Activated T-helper 9 cell treated with anti-CD3 and anti-CD28 coated beads, Interleukin-2, amount 50 U/mL, for 16 hours (primary cell): ENCODE measurements at places on chromosomes 4 and X.

GRCh38 chr4:123987408-123987807 lies 590.8 kb downstream of the SPRY1 start:
- DNase-seq: no peak

GRCh38 chr4:75907966-75908365 lies 5.7 kb upstream of the PPEF2 start:
- DNase-seq: no peak

DNA sequence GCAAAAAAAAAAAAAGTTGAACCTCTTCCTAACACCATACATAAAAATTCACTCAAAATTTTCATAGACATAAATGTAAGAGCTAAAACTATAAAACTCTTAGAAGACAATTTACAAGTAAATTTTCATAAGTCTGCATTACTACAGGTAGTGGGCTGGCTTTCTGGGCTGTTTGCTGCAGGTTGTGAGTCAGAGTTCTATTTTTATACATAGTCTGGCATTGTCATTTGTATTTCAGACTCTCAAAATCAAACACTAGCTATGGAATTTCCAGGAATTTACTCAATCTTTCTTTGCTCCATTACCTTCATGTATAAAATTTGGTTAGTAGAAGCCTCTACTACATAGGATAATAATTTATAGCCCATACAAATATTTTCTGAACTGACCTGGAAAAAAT lies 227.2 kb downstream of the COX18 start:
- no peak for DNase-seq

- DNase-seq: no peak
Observed at GRCh38 chr4:101958547-101958946, 168.0 kb downstream of the BANK1 start.

GRCh38 chr4:2689825-2690700 lies 66.1 kb downstream of the TNIP2 start:
- no peak for DNase-seq

DNA sequence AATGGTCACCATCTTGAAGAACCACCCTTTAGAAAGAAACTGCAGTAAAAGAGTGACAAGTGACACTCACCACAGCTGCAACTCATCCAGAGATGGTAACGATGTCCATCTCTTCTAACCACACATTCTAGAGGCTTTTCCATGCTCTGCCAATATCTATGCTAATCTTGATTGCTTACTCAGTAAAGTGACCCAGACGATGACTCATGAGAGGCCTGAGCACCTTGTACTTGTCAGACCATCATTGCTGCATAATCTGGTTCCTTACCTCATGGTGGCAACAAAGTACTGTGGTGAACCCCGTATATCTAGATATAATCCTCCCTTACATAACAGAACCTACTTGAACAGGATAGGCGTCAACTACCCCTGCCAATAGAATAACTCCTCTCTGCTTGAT lies 75.6 kb downstream of the CCNG2 start:
- no peak for DNase-seq

DNA sequence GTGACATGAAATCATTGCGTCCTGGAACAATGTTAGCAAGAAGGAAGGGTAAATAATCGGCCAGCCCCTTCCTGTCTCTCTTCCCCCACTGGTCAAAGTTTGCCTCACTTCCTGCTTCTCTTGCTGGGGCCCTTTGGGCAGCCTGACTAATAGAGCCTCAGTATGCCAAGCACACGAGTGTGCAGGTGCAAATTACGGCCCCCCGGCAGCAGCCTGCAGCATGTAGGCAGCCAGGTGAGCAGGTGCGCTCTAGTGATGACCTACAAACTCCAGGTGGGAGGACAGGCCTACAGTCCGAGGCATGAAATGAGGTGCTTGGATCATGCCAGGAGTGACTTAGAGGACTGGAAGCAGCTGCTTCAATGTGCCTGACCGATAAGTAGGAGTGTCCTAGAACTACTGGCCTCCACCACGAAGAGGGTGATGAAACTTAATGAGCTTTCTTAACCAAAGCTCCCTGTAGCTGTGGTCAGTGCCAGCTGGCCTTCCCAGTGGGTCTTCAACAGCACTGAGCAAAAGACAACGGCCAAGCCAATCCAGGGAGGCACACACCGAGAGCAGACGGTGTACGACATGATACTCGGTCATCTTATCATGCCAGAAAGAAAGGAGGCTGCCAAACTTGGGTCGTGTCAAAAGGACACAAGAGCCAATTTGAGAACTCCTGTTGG lies 26.1 kb upstream of the FAT1 start:
- DNase-seq: no peak

DNA sequence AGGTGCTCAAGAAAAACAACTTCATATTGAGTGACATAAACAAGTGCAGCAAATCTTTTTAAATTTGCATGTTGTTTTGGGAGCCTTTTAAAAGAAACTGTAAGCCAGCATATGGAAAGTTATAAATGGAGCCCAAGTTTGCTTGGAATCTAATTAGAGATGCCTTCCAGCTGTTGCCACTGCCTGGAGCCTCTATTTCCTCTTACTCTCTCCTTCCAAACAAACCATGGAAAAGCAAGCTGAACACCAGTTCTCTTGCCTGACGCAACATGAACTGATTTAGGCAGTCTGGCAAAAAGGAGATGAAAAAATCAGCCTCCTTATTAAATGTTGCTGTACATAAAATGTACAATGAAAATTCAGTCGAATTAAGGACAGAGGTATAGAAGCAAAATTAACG lies 21.5 kb downstream of the ARSJ start:
- no peak for DNase-seq

DNA sequence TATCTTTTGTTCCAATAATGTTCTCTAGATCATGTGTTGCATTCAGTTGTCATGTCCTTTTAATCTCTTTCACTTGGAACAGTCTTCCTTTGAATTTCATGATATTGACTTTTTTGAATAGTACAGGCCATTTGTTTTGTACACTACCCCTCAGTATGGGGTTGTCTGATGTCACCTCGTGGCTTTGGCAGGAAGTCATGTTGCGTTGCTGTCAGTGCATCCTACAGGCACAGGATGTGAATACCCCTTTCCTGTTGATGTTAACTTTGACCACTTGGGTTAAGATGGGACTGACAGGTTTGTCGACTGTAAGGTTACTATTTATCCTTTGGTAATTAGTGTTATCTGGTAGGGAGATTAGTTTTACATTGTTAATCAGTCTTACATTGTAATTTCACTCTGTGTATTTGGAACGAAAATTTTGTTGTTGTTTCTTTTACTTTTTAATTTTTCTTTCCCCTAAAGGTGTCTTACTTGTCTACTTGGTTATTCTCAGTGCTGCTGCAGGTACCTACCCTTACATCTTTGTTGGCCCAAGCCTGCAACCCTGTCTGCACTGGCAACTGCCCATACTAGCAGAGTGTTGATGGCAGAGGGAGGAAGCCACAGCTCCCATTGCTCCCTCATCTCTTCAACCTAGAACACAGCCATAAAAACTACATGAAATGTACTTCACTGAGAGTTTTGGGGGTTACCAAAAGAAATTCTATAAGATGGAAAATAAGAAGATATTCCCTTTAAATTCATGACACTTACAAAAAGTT lies 14.7 kb upstream of the ATP8A1 start:
- no peak for DNase-seq

GRCh38 chr4:1405636-1406393 lies 427 bp downstream of the NKX1-1 start:
- no peak for DNase-seq

DNA sequence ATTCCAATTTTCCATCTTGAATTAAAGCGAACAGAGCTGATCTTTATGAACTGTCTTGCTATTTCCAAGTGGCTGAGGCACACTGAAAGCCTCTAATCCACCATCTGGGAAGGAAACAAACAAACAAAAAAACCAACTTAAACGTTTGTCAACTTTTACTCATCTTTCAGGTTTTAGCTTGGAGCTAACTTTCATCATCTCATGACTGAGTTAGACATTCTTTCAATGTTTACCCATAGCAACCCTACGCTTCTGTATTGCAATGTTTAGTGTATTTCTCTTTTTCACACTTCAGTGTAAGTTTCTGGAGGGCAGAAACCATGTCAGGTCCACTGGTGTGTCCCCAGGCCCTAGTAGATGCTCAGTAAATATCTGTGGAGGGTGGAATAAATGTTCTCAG lies 343.8 kb downstream of the GBA3 start:
- DNase-seq: no peak

- DNase-seq: no peak
Observed at GRCh38 chrX:73758250-73758649, 195.3 kb downstream of the CHIC1 start.

GRCh38 chr4:163109967-163110366 lies 56.7 kb downstream of the NAF1 start:
- no peak for DNase-seq

DNA sequence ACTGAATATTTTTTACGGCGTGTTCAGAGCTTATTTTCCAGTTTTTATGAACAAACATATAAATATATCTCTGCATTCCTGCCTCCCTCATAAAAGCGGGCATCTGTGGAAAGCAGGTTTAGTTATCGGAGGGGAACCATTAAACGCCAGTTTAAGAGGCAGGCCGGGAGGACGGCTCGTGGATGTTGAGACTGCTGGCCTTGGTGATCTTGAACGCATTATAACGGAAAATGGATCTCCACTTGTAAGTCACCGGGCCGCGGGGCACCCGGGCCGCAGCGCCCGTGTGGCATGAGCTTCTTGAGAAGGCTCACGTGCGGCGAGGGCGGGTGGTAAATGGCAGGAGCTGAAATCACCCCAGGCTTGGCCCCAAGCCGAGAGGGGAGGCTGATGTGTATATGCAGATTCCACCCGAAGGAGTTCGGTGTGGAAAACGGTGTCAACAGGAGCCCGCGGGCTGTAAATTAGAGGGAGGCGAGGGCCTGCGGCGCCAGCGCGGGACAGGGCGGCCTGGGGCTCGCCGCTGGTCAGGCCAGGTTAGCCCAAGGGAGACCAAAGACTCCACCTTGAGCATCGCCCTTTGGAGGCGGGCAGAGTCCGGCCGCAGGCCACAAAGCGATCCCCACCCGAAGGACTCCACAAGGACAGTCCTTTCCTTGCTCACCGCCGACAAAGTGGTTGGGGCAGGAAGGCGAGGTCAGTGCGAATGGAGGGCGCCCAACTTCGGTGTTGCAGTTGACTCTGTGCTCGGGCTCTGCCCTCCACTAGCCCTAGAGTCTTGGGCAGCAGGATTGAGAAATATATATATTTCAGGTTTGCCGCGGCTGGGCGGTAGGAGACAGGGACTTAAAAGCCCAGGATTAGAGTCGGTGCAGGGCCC lies 1.3 kb upstream of the HAND2 start:
- no peak for DNase-seq

GRCh38 chrX:75609406-75609805 lies 86.6 kb upstream of the ZDHHC15 start:
- DNase-seq: no peak

GRCh38 chr4:103498161-103499070 lies 221.4 kb downstream of the TACR3 start:
- no peak for DNase-seq

DNA sequence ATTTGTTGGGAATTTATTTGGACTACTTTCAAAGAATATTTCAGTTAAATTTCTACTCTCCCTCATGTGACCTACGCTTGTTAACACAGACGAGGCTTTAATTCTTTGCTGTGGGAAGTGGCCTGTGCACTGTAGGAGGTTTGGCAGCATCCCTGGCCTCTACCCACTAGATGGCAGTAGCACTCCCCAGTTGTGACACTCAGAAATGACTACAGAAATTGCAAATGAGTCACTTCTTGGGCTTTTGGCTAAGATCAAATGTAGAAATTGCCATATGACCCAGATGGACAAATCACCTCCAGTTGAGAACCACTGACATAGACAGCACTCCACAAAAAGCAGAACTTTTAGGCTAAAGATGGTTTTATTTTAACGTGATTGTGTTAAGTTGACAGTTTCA lies 22.1 kb downstream of the PIR start:
- peak; percentile 33 for DNase-seq

DNA sequence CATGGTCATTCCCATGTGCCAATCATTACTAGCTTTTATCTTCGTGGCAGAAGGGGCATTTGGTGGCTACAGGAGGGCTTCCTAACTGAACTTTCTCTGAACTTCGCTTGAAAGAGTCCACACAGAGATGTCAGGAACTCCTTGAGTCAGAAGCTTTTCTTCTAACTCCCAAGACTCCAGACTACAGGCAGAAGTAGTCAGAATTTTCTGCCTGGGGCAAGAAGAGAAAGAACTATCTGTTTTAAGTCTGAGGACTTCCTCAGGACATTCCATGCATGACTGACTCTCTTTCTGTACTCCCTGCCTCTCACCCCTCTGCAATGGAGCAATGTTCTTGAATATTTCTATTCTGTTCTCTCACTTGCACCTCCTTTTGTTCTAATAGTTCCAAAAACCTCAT lies 170.5 kb upstream of the TBC1D9 start:
- DNase-seq: no peak

GRCh38 chr4:54228056-54228527 lies 1.0 kb upstream of the PDGFRA start:
- no peak for DNase-seq

DNA sequence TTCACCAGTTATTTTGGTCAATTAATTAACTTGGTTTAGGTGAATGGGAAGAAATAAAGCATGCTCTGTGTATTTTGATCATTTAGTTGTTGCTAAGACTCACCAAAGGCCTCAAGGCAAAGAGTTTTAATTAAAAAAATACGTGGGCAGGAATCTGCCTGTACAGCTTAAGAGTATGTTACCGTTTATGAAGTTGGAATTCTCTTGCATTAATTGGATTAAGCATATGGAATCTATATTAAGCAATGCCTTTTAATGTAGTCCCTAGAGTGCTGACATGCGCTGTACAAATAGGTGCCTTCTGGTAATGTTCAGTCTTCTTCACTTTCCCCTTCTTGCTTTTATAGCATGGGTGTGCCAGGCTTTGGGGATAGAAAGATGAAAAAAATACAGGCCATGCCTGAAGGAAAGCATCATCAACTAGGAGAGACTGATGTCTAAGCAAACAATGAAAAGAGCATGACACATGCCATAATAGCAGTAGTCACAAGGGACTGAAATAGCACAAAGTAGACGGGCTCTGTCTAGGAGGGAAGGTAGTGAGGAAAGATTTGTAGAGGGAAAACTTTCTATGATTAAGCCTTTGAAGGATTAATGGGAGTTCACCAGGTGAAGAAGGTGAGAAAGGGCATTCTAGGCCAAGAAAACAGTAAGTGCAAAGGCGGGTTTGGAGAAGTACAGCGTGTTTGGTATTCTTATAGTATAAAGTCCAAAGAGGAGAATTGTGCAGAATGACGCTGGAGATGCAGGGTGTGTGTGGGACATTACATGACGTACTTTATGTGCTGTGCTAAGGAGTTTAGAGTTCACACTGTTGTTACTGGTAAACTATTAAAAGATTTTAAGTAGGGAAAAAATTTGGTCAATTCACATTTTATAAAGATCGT lies 226.1 kb upstream of the ANXA3 start:
- no peak for DNase-seq

- peak; percentile 37 for DNase-seq
Observed at GRCh38 chr4:7719354-7720174, 220.1 kb downstream of the AFAP1 start.
